ENCODE measurements at places on chromosomes 16 and 17.

- H3K4me3 ChIP-seq, result no peak overlapping the region
- no peaks in the 10 kb centered on the region for H3K36me3 ChIP-seq
- H3K27ac ChIP-seq, result no peak overlapping the region
- no peaks in the 10 kb centered on the region for H3K27me3 ChIP-seq
These were observed 50.5 kb upstream of the HAPSTR1 start for GRCh38 chr16:9040800-9041412.

- H3K4me3 ChIP-seq, result no peak overlapping the region
- no peaks in the 10 kb centered on the region for H3K36me3 ChIP-seq
- H3K4me1 ChIP-seq, result no peaks in the 10 kb centered on the region
These were observed 139.6 kb upstream of the NOL11 start for GRCh38 chr17:67578142-67578457.

DNA sequence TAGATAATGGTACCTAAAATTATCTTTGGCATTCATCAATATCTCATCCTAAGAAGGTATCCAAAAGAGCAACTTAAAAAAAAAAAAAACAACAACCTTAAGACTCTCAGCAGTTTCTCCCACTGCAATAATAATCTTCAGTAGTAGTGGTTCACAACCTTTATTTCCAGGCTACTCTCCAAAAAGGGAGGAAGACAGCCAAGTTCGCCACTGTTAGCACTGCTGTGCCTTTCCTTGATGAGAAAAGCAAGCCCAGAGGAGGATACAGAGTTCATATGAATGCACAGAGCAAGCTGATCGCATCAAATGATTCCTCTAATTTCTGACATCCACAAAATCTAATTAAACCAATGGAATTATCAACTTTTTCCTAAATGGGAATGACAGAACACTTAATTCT lies 199.4 kb downstream of the AATF start:
- DNase-seq, result peak; percentile 3
- no peak overlapping the region for H3K4me3 ChIP-seq
- peaks cover 4% of the 10 kb centered on the region for H3K36me3 ChIP-seq
- H3K27ac ChIP-seq, result no peak overlapping the region
- peaks cover 7% of the 10 kb centered on the region for H3K4me1 ChIP-seq

GRCh38 chr17:17815062-17815406 lies 21.8 kb downstream of the SREBF1 start:
- H3K4me3 ChIP-seq, result no peak overlapping the region
- DNase-seq, result no peak
- H3K36me3 ChIP-seq, result peaks cover 17% of the 10 kb centered on the region
- H3K27me3 ChIP-seq, result no peaks in the 10 kb centered on the region
- H3K27ac ChIP-seq, result no peak overlapping the region
- peaks cover 21% of the 10 kb centered on the region for H3K4me1 ChIP-seq

GRCh38 chr16:1290860-1291575 lies 18.4 kb upstream of the UBE2I start:
- no peak overlapping the region for H3K27ac ChIP-seq
- no peaks in the 10 kb centered on the region for H3K36me3 ChIP-seq
- no peak overlapping the region for H3K4me3 ChIP-seq
- DNase-seq, result no peak

GRCh38 chr16:86121374-86122010 lies 222.5 kb downstream of the IRF8 start:
- H3K27me3 ChIP-seq, result peaks cover 18% of the 10 kb centered on the region
- DNase-seq, result no peak
- no peaks in the 10 kb centered on the region for H3K4me1 ChIP-seq

- H3K27ac ChIP-seq, result peak overlapping the region; percentile 86
- DNase-seq, result no peak
- peak overlapping the region; percentile 27 for H3K4me3 ChIP-seq
- peaks cover 35% of the 10 kb centered on the region for H3K4me1 ChIP-seq
- no peaks in the 10 kb centered on the region for H3K36me3 ChIP-seq
These were observed 10.8 kb downstream of the LYRM1 start for GRCh38 chr16:20911361-20911760.

- no peak overlapping the region for H3K4me3 ChIP-seq
- no peaks in the 10 kb centered on the region for H3K27me3 ChIP-seq
- no peak for DNase-seq
- no peaks in the 10 kb centered on the region for H3K36me3 ChIP-seq
- H3K4me1 ChIP-seq, result no peaks in the 10 kb centered on the region
- H3K27ac ChIP-seq, result no peak overlapping the region
These were observed 44.0 kb downstream of the EPN2 start for GRCh38 chr17:19281161-19281560.

DNA sequence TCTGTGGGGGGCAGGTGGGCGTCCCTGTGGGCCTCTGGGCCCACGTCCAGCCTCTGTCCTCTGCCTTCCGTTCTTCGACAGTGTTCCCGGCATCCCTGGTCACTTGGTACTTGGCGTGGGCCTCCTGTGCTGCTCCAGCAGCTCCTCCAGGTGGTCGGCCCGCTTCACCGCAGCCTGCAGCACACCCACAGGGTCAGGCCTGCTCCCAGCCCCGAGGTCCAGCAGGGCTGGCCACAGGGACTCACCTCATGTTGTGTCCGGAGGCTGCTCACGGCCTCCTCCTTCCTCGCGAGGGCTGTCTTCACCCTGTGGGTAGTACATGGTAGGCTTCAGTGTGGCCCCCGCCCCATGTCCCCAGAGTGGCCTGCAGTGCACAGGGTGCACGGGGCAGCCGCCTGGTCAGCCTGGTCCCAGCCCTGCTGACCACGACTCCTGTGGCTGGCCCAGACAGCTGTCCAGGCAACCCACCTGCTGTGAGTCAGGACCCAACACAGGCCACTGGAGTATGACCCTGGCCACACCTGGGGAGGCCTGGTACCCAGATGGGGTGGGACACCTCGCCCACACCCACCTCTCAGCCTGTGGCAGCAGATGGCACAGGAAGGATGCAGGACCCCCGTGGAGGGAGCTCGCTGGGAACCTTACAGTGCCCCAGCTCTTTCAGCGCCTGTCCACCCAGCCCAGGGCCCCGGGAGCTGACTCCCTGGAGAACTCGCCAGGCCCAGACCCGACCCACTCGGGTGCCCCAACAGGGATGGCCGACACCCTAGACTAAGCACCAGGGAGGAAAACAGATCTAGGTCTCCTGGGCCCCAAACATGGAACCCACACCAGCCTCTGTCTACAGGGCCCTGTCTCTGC lies 23.9 kb upstream of the AATK start:
- no peaks in the 10 kb centered on the region for H3K4me1 ChIP-seq
- peaks cover 3% of the 10 kb centered on the region for H3K27me3 ChIP-seq
- no peak overlapping the region for H3K27ac ChIP-seq
- DNase-seq, result no peak
- H3K36me3 ChIP-seq, result no peaks in the 10 kb centered on the region

Measured in astrocyte (in vitro differentiated cells and primary cell).